ENCODE measurements at places on chromosomes 13 and 19.
A peak's percentile ranks its signal among the peaks of the same experiment; 100 is the strongest.

DNA sequence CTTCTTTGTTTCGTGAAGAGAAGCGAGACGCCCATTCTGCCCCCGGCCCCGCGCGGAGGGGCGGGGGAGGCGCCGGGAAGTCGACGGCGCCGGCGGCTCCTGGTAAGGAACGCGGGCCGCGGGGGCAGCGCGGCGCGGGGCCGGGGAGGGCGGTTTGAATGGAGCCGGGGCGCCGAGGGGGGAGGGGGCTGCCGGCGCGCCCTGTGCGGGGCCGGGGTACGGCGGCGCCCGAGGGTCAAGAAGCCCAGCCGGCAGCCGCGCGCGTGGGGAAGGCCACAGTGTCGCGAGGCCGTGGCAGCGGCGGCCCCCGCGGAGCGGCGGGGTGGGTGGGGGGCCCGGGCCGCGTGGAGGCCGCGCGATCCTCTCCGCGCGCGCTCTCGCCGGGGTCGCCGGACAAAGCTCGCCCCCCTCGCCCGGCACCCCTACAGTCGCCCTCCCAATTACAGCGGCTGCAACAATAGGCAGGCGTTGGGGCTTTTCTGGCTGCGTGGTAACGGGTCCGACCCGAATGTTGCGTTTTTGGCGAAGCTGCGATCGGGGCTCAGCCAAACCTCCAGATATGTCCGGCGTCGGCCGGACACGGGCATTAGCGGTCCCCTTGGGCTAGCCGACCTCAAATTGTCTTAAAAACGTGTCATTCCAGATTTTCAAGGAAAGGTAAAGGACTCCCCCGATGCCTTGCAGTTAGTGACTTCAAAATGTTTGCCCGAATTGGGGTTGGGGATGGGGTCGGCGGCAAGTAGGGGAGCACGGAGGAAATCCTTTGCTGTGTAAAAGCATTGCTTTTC is 437 bp downstream of the SMARCA4 start:
- no peak for DNase-seq

DNA sequence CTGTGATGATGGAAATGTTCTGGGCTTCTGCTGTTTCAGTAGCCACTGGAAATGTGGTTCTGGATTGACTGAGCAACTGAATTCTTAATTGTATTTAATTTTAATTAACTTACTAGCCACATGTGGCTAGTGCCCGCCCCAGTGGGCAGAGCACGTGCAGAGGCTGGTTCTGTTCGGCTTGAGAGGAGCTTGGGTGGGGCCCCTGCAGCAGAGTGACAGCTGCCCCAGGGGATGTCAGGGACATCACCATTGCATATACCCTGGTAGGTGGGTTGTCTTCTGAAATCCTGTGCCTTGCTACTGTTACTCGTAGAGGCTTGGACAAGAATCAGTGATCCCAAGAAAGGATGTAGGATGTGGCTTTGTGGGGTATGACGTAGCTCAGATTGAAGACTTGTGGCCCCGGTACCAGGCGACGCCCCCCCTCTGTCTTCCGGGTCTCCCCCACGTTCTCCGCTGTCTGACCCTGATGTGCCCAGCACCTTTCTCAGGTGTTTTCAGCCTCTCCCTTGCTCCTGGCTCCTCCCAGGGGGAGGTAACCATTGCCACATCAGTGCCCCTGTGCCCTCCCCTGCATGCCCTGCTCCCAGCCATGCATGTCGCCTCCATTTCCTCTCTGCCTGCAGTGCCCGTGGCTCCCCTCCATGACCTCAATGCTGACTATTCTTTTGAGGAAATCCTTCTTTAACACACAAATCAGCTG is 102.6 kb upstream of the RNF113B start:
- no peak for DNase-seq

- DNase-seq, result no peak
Observed at GRCh38 chr19:28960986-28961705, 251.8 kb downstream of the UQCRFS1 start.

DNA sequence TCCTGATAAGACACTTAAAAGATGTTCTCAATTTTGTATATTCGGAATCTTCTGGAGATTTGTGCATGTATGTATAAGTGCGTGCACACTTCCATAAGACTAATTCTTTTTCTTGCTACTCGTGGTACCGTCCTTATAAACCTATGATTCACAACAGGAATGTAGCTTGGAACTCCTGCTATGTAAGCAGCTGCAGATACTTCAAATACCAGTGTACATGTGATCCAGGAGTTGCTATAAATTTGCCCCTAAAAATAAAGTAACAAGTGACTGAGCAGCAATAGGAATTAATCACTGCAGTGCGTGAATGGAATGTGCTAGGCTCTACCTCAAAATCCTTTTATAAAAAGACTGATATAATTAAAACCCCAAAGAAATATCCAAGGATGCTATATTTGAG is 214.9 kb downstream of the KLF5 start:
- DNase-seq, result no peak

GRCh38 chr13:44575741-44576350 is at the start of gene TSC22D1:
TSC22D1 (minus strand) TSS chr13:44576330; CDS start chr13:44576074, 256 bp downstream.
- DNase-seq, result peak; percentile 62

DNA sequence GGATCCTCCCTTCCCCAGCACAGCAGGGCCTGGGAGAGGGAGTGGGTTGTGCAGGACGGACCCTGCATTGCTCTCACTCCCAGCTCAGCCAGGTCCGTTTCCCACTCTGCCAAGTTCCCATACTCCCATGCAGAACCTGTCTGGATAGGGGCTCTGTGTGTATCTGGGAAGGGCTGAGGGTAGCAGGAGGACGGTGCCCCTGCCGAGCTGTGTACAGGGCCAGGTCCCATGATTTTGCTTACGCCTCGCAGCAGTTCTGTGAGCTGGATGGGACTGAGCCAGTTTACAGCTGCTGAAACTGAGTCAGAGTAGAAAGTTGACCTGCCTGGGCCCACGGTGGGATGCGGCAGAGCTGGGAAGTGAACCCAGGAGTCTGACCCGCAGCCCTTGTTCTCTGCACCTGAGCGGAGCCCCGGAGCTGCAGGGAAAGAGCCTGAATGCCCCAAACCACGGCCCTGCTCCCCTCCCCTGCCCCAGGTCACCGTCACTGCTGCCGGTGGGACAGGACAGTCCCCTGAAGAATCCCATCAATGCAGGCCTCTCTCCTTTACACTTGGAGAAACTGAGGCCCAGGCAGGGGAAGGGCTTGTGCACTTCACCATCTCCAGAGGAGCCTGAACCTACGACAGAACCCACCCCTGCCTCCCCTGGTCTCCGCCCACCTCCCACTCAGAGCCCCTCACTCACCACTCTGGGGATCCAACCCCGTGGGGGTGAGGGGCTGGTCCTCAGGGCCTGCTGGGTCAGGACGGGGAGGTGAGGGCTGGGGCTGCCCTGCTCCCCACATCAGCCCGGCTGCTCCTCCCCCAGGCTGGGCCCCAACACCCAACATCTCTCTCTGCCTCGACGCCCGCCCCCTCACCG is 3.5 kb downstream of the LILRB5 start:
- no peak for DNase-seq

GRCh38 chr13:107669391-107669993 is 545.8 kb downstream of the LIG4 start:
- DNase-seq, result no peak

- DNase-seq, result no peak
Observed at GRCh38 chr19:1081301-1082164, 13.6 kb downstream of the POLR2E start.

DNA sequence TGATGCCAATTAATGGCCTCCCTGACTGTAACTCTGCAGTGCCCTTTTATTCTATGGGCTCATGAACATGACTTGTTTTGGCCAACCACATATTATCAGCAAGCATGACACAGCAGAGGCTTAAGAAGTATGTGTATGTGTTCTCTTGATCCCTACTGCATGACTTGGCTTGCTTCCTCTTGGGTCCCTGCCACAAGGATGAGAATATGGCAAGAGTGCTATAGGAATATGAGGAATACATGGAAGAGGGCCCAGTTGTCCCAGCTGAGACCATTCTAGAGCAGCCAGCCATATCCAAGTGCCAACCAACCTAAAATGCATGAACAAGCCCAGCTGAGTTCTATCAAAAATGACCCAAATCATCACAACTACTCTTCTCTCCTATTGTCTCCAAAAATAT is 576.7 kb upstream of the PCDH9 start:
- no peak for DNase-seq

- no peak for DNase-seq
Observed at GRCh38 chr13:50449465-50449864, 394.0 kb downstream of the DLEU7 start.

GRCh38 chr13:73717632-73718031 is 416.6 kb downstream of the KLF12 start:
- no peak for DNase-seq

DNA sequence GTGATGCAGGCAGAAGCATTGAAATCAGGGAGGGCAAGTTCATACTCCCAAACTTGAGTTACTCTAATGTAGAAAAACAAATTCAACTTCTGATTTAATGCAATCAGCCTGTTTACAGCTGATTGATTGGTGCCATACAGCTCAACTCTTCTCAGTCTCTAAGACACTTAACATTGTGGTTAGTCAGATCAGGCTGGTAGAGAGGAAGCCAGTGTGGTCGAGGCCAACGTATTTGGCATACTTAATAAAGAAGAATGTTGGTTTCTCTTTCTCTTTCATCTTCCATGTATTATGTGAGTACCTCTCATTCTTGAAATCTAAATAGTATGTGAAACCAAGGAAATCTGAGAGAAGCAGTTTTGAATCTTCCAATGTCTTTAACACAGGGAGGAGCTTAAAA is 255.0 kb upstream of the SLITRK1 start:
- no peak for DNase-seq

DNA sequence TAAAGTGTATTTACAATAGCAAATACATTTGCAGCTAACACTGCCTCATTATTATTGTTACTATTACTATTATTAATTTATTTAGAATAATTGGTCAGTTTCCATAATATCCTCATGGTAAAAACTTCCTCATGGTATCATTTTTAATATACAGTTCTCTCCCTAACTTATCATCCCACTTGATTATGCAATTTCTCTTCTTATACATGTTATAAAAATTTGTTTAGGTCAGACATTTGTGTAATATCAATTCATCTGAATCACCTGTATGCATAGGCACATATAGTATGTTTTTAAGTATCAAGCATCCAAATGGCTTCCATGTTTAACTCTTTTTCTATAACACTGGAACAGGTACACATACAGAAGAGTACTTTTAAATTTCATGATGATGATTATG is 210.8 kb upstream of the STARD13 start:
- no peak for DNase-seq

GRCh38 chr13:112062571-112063570 is 4.1 kb upstream of the SOX1 start:
- DNase-seq, result no peak

GRCh38 chr13:24671386-24672113 is 8.7 kb upstream of the ATP12A start:
- no peak for DNase-seq

GRCh38 chr19:32638625-32639024 is 36.4 kb downstream of the ANKRD27 start:
- DNase-seq, result no peak

GRCh38 chr19:23800271-23800670 is 41.6 kb upstream of the ZNF681 start:
- no peak for DNase-seq

DNA sequence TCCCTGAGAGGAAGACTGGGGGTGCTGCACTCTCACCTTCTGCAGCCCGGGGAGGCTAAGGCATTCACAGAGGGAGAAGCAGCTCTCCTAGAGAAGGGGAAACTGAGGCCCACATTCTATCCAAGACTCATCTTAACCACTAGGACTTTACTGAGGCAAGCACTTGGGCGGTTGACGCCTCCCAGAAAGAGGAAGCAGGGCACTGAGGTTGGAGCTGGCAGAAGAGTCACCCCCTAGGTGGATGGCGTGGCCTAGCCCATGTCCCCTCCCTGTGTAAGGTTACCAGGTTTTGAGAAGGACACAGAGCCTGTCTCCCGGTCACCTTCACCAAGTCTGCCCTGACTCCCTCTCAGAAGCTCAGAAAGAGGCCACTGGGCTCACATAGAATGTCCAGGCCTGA is 2.7 kb downstream of the S1PR2 start:
- no peak for DNase-seq

GRCh38 chr13:46529216-46529919 is 23.6 kb upstream of the LRCH1 start:
- DNase-seq, result no peak

GRCh38 chr13:67619351-67619994 is 389.3 kb upstream of the PCDH9 start:
- no peak for DNase-seq
